ENCODE measurements at places on chromosomes 11 and 22. TPM values are rescaled to one million over a fixed set of nuclear protein-coding genes. Genes with fewer than 3 reads are reported as not detected.

DNA sequence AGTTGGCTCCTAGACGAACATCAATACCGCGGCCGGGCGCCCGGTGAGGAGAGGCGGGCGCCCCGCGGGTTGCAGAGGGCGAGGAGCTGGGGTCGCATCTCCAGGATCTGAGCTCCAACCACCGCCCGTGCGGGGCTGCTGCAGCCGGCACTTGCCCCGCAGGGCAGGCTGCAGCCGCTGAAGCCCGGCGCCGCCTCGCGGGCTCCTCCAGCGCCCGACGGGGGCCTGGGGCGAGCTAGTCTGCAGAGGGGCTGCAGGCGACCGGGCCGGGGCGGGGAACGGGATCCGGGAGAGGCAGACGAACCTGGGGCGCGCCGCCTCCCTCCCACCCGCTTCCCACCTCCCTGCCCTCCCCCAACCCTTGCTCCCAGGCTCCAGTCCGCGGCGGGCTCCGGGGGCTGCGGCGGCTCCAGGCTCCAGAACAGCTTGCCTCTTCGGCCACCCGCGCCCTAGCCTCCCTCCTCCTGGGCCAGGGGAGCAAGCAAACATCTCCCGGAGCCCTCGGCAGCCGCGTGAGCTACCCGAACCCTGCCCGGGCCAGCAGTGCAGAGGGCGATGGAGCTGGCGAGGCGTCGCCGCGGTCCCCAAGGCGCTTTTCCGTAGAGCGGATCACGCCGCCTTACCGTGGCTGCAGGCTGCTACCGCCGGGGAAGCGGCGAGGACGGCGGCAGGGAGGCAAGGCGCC is 802 bp downstream of the TENM4 start:
- peak; percentile 73 for DNase-seq

GRCh38 chr22:17483688-17484372 is 79.5 kb upstream of the SLC25A18 start:
- no peak for DNase-seq

Gene CARD18
- not detected for total RNA-seq

- peak; percentile 35 for DNase-seq
Measured at GRCh38 chr22:20031732-20032406, 11.0 kb downstream of the TANGO2 start.

- no peak for DNase-seq
Measured at GRCh38 chr11:58742140-58742539, 10.4 kb upstream of the GLYAT start.

DNA sequence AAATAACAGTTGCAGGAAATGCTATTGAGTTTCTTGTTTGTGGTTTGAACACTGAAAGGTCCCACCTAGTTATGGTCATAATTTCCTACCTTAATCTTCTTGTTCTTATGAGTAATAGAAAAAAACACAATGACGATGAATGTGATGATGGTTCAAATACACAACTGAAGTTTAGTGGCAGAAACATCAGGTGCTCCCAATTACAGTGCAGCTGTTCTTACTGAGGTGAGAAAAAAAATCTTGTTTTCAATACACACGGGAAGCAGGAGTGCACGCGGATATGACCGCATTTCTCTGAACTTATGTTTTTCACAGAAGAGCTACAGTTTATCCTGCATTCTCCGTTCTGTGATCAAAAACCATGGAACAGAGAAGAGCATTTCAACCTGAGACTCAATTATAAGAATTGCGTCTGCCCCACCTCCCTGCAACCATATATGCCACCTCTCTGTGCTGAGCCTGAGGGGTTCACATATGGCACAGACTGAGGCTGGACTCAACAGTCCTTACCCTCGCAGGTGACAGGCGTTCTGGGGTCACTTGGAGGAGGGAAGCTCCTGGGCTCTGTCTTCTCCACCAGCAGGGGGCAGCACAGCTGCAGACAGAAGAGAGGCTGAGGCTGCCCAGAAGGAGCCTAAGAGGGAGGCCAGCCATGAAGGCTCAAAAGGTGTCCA is 99.7 kb upstream of the IGLL5 start:
- DNase-seq = peak; percentile 74

DNA sequence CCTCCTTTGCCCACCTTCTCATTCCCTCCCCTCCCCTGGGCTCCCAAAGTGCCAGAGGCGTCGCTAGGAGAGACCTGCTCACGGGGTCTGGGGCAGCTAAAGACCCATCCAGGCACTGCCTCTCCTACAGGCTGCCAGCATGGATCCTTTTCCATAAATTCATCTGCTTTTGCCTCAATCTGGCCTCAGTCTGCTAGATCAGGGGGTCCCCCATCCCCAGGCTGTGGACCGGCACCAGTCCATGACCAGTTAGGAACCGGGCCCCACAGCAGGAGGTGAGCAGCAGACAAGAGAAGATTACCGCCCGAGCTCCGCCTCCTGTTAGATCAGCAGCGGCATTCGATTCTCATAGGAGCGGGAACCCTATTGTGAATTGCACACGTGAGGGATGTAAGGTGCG is 12.3 kb downstream of the LTO1 start:
- DNase-seq = no peak

- no peak for DNase-seq
Measured at GRCh38 chr22:29639096-29639495, 35.7 kb downstream of the NF2 start.

DNA sequence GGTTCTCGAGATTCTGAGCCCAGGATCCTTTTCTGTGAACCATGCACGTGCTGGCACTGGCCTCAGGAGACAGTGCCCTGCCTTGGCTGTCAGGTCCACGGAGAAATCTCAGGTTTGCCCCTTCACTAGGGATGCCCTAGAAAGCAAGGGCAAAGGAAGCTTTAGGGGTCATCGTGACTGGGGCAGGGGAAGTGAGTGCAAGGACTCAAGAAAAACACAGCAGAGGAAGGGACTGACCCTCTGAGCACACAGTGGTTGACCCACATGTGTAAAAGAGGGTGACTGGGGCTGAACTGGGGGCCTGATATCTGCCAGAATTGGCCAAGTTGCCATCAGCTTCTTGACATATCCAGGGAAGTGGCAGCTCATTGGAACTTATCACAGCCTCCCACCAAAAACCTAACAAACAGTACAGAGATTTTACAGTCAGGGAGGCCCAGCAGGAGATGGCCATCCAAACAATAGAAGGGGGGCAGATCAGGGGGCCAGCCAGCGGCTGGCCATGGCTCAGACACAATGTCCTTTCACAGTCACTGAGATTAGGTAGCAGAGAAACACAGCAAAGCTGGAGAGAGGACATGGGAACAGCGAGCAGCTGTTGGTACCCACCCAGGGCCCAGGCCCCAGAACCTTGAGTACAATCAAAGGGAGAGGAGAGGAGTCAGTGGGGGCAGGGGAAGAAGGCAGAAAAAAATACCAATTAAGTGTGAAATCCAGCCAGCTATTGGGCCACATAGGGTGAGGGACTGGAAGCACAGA is 4.4 kb downstream of the TMEM121B start:
- no peak for DNase-seq

GRCh38 chr22:43855431-43855830 is 6.9 kb downstream of the SULT4A1 start:
- DNase-seq = no peak

Gene TANGO2
- 18.7 TPM for total RNA-seq

DNA sequence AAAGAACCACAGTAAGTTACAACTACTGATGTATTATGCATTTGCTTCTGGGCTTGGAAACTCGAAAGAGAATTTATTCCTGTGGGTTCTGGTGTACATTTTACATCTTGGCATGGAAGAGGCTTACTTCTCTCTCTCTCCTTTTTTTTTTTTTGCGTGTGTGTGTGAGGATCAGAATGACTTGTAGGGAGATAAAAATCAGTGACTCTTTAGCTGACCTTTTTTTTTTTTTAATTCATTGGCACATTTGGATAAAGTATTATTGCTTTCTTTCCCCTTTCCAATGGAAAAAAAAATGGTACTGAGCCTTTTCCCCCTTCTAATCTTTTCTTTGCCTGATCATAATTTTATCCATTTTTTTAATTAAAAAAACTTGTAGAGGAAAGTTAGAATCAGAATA is 43.5 kb downstream of the EXT2 start:
- no peak for DNase-seq

GRCh38 chr11:110465231-110465630 is 35.5 kb downstream of the FDX1 start:
- no peak for DNase-seq

DNA sequence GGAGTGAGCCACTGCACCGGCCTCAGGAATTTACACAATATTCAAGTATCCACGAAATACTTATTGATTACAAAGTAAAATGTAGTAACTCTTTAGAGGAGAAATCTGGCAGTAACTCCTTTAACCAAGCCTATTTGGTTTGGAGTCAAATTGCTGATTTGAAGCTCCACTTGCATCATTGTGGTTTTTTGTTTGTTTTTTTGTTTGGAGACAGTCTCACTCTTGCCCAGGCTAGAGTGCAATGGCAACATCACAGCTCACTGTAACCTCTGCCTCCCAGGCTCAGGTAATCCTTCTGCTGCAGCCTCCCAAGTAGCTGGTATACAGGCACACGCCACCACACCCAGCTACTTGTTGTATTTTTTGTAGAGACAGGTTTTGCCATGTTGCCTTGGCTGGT is 6.4 kb upstream of the QSER1 start:
- DNase-seq = no peak

Gene CECR2
- total RNA-seq = 0.14 TPM

All from stomach (tissue), 19 donors.